COR-L47 (cell line): ENCODE measurements at places on chromosomes 7 and 10.

DNA sequence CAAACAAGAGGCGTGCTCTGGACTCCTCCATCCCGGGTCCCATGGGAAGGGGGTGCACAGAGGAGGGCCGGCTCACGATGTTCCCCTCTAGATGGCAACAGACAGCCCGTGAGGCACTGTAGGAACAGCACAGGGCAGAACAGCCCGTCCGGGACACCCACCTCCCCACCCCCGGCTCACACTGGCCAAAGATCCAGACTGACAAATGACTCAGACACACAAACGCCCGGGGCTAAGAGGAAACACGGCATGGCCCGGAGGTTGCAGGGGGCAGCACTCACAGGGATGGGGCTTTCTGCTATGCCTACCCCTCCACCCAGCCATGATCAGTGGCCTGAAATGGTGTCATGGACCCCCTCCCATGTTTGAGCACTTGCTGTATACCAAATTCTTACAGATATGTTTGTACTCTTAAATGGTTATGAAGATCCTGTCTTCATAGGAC lies 4.9 kb upstream of the ELN start:
- DNase-seq: no peak

DNA sequence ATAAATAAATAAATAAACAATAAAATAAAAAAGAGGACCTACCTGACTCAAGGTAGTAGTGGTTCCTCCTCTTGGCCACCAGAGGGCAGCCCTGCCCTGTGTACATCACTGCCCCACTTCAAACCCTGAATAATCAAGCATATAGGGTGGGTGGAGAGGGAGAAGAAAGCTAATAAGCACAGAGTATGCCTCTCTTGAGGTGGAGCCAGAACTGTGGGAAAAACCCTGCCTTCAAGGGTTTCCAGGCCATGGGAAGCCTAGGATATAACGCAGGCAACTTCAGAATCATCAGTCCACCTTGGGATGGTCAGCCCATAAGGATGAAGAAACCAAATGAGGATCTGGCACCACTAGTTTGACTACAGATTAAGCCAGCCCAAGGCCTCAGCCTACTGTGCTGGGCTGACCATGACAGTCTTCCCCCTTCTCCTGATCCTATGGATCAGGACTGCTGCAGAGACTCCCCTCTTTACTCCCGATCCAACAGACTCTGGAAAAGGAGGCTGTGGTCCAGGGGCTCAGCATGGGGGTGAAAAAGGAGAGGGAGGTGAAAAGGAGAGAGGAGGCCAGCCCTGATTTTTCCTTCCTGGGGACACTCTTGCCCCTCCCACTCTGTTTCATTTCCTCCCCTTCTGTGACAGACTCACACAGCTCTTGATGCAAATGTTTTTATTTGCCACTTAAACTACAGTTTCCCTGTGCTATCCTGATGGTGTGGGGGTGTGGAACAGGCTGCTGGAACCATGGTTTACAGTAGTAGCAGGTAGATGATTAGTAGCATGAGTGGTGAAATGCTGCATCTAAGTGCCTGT lies 10.1 kb downstream of the AVPI1 start:
- DNase-seq: peak; percentile 9

DNA sequence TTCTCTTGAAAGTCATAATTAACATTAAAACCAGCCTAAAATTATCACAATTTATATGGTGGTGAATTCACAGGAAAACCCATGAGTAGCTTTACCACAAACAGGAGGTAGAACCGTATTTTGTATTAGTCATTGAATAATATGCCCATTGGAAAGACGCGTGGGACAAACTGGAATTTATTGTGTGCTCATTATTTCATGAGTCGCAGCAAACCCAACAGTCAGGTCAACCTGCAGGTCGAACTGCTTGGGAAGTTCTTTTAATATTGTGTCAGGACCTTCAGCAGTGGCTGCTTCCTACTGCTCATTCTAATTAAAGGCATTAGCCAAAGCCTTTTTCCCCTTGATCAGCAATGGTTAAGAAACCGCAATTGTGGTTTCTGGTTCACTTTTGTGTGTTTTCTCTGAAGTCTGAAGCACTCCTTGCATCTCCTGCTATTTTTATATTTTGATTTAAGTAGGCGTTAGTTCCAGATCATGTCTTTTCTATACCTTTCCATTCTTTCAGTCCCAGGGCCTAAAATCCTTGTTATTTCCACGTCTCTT lies 100.1 kb downstream of the RAB11FIP2 start:
- DNase-seq: no peak

DNA sequence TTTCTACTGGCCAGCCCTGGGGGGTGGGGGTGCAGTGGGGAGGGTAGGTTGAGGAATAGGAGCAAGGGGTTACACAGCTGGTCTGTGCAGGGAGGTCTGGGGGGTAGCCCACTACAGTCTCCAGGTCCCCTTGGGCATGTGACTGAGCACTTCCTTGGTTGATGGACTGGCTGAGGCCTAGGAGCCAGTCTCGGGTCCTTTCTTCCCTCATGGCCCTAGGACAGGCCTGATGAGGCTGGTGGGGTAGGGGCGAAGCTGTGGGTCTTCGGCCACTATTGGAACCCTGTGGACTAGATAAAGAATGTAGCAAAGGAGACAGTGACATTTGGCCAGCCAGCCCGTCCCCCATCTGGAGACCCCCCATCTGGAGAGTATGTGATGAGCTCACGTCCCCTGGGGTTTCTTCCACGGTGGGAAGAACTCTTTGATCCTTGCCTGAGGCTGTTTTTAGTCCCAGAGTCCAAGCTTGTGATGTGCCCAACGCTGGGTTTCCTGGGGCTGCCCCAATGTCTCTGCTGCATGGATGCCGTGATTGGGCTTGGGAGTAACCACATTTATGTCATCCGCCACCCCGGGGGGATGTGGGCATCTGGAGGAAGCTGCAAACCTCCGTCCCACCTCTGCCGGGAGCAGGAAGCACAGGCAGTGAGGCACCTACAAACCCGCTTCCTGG lies 20.7 kb downstream of the FAM241B start:
- DNase-seq: no peak

DNA sequence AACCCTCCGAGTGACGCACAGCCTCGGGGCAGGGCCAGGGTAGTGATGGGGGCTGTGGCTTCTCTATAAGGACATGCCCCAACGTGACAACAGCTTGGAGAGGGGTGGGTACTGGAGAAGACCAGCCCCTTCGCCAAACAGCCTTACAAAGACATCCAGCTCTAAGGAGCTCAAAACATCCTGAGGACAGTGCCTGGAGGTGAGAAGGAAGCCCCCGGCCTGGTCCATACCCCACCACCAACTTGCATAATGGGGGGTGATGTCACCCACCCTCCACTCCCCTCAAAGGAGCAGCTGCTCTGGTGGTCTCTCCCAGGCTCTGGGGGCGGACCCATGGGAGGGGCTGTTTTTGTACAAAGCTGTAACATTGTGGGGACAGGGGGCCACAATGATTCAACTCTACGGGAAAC lies 15.1 kb downstream of the PRSS2 start:
- DNase-seq: no peak

- no peak for DNase-seq
Measured at GRCh38 chr10:65518379-65518778, 1407.5 kb upstream of the LRRTM3 start.

DNA sequence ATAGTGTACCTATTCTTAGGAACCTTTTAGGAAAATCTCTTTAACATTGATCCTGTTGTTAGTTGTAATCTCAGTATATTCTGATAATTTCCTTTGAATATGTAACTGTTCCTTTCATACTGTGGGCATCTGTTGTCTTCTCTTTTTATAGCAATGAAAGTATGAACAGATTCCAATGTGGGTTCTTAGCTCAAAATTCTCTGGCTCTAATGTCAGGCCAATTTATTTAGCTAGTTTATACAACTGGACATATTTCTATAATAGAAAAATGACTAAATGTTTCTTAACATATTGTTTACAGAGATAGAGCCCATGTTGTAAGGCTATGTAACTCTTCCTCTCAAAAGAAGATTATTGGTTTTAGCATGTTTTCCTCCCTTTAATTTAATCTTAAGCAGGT lies 363.2 kb downstream of the AUTS2 start:
- DNase-seq: no peak
